Activated T-cell treated with anti-CD3 and anti-CD28 coated beads, Interleukin-2, amount 50 U/mL, for 48 hours (primary cell): ENCODE measurements at places on chromosomes 11 and 22.
A peak's percentile ranks its signal among the peaks of the same experiment; 100 is the strongest.

- DNase-seq = peak; percentile 21
Observed at GRCh38 chr11:73991471-73992006, 8.9 kb upstream of the UCP2 start.

DNA sequence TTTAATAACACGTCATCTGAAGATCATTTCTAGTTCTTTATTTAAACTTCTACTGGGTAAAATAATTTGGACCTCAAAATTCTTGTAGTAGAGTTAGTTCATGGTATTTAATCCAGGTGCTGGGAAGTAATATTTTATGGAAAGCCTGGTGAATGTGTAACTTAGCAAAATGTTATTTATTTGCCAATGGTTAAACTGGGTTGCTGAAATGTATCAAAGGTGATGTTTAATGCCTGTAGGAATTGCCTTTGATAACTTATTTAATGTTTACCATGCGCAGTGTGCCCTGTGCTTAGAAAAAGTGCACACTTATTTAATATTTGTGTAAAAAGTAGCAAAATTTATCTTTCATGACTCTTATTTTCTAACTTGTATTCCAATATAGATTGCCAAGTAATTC lies 11.2 kb downstream of the OR5M11 start:
- DNase-seq = no peak

- no peak for DNase-seq
Observed at GRCh38 chr11:76694664-76695063, 24.1 kb upstream of the LRRC32 start.

DNA sequence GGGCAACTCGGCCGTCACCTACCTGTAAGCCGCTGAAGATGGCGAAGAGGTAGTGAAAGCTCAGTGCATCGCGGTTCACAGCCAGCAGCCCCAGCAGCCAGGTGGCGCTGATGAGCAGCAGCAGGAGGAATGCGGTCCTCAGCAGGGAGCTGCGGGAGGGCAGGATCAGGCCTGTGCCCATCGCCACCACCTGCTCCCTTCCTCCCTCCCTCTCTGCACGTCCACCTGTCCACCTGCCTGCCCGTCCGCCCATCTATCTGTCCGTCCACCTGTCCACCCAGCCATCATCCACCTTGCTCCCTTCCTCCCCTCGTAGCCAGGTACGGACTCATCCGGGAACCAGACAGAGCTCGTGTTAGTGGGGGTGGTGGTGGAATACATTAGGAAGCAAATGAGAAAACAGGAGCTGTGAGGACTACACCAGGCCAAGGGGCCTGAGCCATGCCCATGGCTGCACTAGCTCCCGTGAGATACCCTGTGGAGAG lies 32.2 kb downstream of the TRMU start:
- peak; percentile 83 for DNase-seq

DNA sequence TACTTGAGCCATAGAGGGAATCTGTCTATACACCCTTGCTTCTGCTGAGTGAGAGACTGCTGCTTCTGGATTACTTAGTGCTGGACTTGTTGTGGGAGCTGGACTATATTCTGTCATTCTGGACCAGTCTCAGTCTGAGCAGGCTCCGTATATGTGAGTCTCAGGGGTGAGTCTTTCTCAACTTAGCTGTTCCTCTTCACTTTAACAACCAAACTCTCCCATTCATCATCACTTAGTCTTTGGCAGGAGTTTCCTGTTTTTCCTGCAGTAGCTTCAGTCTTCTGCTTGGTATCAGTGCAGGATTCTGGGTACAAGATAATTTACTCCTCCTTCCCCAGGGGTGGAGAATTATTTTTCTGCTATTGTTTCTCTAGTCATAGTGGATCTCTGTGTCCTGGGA lies 779.5 kb downstream of the METTL15 start:
- DNase-seq = no peak
